Sciatic nerve (tissue), 2 donors: ENCODE measurements at places on chromosomes 13 and 19. TPM values are rescaled to one million over a fixed set of nuclear protein-coding genes. Genes with fewer than 3 reads are reported as not detected.

DNA sequence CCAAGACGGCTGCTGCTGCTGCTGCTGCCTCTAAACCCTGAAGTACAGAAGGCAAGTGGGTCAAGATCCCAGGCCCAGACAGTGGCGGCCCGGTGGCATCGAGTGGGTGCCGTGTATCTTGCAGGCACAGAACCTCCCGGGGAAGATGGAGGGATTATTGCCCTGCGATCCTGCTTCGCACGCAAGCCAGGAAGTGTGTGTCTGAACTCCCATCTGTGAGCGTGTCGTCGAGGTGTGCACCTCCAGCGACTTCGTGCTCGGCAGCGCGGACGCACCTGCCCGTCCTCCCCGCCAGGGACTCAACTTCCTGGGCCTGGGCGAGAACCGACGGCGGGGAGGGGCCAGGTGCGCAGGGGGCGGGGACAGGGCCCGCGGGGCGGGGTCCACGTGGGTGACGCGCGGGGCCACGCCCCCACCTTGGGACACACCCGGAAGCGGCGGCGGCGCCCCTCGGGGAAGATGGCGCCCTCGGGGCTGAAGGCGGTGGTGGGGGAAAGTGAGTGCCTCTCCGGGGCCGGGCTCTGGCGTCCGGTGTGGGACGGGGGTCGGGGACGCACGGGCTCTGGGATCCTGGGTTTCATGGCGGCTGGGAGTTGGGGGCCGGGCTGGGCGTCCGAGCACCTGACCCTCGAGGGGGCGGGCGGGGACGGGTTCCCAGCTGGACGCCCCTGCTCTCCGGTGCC lies at the start of gene STXBP2:
TSS of gene STXBP2 (plus strand) at position 420 of the 683 bp plus-strand sequence. CDS start at position 460, 40 bp downstream.
- no peak for DNase-seq

DNA sequence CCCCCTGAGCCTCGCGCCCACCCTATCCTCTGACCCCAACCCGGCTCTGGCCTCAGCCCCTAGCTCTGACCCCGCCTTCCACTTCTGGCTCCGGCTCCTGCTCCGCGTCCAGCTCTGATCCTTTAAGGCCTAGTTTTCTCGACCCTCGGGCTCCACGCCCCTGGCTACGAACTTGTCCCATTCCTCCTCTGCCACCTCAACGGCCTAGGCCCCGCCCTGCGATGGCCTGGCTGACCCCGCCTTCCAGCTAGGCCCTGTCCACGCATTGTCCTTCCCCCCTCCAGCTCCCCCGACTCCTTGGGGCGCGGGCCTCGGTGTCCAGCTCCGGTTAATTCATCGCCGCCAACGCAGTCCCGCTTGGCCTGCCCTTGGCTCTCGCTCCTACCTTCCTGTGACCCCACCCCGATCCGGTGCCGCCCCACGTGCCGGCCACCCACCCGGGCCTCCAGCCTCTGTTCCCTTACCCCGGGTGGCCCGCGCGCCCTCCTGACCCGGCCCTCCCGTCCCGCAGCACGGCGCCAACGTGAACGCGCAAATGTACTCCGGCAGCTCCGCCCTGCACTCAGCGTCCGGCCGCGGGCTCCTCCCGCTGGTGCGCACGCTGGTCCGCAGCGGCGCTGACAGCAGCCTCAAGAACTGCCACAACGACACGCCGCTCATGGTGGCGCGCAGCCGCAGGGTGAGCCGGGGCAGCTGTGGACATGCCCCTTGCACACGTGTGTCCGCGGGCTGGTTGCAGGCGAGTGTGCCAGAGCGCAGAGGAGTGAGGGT lies 9.4 kb downstream of the BCL3 start:
- DNase-seq: peak; percentile 89

GRCh38 chr13:102947745-102948405 lies 102.0 kb downstream of the ERCC5 start:
- no peak for DNase-seq

DNA sequence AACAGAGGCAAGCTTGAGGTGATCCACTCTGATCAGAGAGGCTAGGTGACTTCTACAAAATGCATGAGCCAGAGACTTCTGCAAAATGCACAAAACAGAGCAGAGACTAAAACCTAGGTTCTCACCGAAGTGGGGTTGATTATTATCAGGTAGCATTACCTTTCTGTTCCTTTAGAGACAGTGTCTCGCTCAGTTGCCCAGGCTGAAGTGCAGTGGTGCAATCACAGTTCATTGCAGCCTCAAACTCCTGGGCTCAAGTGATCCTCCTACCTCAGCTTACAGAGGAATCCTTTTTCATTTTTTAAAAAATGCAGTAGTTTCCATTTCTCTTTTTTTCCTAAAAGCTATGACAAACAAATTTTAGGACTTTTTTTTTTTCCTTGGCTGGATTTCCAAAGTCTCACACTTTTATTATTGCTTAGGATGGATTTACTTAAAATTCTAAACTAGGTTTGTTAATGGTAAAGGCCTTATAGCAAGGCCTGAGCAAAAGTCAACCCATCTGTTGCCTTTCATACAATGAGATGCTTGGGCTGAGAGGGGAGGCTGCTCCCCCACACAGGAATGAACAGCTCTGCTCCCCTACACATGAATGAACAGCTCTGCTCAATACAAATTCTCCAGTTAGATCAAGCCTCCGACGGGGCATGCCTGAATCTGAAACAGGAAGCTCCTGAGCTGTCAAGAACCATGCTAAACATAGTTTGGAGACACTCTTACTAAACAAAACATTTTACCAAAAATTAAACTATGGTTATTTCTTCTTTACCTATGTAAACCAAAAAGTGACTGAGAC lies 18.8 kb upstream of the TNFRSF19 start:
- DNase-seq: no peak

DNA sequence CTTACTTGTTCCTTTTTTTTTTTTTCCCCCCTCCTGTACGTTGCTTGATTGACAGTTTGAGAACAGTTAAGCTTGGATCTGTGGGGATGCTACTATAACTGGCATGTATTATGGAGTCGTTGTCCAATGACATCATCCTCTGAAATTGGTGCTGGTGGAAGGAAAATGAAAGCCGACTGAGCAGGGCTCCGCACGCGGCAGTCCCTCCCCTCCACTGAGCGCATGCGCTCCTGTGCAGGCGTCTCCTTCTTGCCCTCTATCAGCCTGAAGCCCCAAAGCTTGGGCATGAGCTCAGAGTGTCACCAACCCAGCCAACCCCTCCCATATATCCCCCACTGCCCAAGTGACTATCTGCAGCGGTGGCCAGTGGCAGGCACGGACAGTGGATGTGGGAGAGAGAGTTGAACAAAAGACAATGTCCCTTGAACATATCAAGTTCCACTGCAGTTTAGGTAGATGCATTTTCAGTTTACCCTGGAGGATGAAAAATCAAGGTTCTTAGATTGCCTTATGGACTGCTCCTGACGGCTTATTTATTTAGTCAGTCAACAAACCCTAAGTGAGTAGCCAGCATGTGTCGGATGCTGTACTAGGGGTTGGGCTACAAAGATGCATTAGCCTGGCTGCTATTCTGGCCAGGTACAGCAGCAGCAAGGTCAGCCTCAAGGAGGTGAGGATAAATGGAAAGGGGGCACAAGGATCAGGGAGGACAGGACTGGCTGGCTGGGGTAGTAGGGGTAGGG lies 20.8 kb downstream of the MBNL2 start:
- DNase-seq: no peak

DNA sequence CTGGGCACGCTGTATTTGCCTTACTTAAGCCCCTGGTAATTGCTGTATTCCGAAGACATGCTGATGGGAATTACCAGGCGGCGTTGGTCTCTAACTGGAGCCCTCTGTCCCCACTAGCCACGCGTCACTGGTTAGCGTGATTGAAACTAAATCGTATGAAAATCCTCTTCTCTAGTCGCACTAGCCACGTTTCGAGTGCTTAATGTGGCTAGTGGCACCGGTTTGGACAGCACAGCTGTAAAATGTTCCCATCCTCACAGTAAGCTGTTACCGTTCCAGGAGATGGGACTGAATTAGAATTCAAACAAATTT lies 676 bp downstream of the BRCA2 start:
- DNase-seq: no peak

The GPC5 gene
- 2.5 TPM for total RNA-seq

DNA sequence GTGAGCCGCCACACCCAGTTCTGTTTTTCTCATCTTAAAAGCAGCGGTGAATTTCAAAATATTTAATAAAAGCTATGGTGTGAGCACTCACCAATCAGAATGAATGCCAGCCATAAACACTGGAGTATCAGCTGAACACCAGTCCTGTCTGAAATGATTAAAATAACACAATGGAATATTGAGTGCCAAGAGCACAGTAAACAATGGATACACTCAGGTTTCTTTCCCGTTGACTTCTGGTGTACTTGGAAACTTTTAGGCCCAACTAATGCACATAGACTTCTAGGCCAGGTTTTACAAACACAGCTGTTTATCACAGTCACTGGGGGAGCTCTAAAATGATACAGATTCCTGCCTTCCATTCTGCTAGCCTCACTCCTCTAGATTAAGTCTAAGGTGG lies 68.3 kb downstream of the SLC6A16 start:
- no peak for DNase-seq

DNA sequence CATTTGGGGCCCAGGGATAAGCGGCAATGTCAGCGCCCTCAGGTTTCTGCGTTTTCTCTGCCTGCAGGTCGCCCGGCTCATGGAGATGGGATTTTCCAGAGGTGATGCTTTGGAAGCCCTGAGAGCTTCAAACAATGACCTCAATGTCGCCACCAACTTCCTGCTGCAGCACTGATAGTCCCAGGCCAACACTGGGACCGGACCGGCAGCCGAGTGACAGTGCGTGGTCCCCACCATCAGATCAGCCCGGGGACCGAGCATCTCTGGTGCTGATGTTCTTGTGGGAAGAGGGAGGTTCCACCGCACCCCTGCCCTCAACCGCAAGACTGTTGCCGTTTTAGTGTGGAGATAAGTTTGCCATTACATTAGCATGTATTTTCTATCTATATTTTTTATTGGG lies 78.0 kb upstream of the GPR183 start:
- no peak for DNase-seq

The TPTE2 gene
- not detected for total RNA-seq

The CACTIN gene
- 19.6 TPM for total RNA-seq

DNA sequence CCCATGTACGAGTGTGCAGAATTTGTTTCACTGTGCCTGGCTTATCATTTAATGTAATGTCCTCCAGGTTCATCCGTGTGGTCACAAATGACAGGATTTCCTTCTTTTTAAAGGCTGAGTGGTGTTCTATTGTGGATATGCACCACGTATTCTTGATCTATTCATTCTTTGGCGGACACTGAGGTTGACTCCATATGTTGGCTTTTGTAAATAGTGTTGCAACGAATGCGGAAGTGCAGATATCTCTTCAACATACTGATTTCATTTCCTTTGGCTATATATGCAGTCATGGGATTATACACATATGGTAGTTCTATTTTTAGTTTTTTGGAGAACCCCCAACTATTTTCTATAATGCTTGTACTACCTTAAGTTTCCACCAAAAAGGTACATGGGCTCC lies 13.0 kb downstream of the OR7A5 start:
- no peak for DNase-seq

GRCh38 chr13:73715114-73715910 lies 418.9 kb downstream of the KLF12 start:
- no peak for DNase-seq

DNA sequence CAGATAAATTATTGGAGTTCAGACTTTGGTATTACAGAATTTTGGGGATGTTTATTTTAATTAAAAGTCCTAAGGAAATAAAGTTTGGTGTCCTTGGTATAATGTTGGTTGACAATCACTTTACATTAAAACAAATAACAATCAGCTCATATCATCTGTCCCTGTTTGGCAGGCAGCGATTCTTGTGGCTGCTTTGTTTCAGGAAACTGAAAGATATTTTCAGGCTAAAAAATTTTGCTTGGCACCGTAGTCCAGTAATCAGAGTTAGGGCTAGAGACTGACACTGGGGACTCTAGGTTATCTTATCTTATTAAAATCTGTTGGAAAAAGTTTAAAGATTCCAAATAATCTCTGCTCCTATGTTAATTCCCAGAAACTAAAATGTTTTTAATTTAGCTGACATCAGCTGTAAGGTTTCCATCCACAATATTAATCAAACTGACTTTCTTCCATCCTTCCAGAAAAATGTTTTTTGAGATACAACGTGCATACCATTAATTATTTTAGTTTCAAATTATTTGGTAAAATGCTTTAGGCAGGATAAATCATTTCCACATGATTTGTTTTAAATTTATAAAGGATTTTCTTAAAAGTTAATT lies 97.6 kb downstream of the ZIC5 start:
- DNase-seq: no peak

DNA sequence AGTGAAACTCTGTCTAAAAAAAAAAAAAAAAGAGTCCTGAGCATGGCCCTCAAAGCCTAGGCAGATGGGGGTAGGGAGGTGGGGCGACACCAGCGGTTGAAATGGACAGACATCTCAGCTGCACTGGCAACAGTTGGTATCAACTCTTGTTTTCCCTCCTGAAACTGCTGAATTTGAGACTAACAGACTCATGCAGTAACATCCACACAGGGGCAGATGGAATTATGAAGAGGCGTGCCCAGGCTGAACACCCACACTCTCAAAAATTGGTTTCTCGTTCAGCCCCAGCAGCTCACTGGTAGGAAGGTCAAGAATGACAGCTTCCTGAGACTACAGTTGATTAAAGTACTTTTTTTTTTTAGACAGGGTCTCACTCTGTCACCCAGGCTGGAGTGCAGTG lies 24.1 kb downstream of the PBX4 start:
- no peak for DNase-seq

GRCh38 chr19:30066781-30067759 lies 125.0 kb downstream of the URI1 start:
- DNase-seq: no peak

DNA sequence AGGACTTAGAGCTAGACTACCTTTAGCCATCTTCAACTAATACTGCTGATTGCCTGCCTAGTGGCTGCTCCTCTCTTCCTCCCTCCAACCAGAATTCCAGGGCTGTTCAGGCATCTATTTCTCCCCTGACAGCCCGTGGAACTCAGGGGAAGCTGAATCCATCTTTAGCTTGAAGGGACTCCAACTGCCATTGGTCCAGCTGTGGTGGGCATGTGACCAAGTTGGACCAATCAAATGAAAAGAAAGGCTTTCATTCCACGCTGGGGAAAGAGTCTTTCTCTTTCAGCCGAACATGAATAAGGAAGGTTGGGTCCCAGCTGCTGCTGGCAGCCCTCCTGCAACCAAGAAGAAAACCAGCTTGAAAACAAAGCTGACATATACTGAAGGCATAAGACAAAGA lies 168.5 kb upstream of the OBI1 start:
- DNase-seq: no peak

DNA sequence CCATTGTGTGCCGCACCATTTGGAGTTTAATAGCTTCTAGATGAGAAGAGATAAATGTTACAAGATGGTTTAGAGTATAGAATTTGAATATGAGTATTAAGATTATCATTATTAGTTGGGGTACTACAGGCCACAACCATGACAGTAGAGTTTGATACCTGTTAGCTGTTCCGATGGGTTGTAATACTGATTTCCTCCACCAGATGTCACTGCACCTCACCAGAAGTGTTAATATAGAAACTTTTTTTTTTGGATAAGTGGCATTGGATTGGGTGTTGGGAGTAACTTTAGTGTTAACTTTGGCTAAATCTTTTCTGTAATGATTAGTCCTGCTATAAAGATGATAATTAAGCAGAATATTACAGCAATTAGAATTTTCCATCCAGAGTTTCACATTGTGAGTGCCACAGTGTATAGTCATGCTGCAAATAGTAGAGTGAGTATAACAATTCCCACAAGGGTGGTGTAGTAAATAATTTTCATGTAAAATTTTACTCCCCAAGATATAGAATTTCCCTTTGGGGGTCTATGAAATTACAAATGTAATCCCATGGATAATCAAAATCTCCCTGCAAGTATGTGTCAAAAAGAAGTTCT lies 56.3 kb downstream of the PSG3 start:
- DNase-seq: no peak

The IL12RB1 gene
- total RNA-seq: 2.1 TPM

GRCh38 chr13:73901324-73902068 lies 232.7 kb downstream of the KLF12 start:
- DNase-seq: no peak
